ENCODE measurements at places on chromosomes 12 and 14.
A peak's percentile ranks its signal among the peaks of the same experiment; 100 is the strongest.

DNA sequence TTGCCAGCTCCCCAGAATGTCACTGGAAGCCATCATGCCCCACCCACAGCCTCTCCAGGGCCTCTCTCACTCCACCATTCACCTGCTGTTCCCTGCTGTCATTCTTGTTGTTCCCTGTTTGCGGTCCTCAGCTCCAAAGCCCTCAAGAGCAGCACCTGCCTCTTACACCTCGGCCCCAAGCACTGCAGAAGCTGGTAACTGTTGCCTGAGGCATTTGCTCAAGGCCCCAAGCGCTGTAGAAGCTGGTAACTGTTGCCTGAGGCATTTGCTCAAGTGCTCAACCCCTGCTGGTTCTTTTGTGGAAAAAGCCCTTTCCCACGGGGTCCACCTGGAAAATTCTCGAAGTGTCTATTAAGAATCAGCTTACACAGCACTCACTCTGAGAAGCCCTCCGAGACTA lies 78.0 kb downstream of the ARL6IP4 start:
- no peak for DNase-seq

- no peak for DNase-seq
Observed at GRCh38 chr12:56805355-56805754, 42.2 kb downstream of the HSD17B6 start.

GRCh38 chr14:58918066-58918738 lies 270.3 kb upstream of the DAAM1 start:
- no peak for DNase-seq

DNA sequence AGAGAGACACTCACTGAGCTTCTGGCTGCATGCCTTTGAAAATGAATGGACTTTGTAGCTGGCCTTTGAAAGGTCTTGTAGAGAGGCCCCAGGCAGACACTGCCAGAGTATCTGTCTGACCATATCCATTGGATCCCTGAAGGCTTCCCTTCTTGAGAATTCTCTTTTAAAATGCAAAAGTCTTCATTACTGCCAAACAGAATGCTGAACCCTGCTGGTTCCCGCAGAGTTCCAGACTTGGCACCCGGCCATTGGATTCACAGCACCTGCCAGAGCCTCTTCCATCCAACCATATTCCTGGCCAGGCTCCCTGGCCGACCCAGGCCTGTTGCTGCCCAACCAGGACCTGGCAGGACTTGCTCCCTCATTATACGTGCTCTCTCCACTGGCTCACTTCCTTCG lies 182.5 kb downstream of the GXYLT1 start:
- no peak for DNase-seq

DNA sequence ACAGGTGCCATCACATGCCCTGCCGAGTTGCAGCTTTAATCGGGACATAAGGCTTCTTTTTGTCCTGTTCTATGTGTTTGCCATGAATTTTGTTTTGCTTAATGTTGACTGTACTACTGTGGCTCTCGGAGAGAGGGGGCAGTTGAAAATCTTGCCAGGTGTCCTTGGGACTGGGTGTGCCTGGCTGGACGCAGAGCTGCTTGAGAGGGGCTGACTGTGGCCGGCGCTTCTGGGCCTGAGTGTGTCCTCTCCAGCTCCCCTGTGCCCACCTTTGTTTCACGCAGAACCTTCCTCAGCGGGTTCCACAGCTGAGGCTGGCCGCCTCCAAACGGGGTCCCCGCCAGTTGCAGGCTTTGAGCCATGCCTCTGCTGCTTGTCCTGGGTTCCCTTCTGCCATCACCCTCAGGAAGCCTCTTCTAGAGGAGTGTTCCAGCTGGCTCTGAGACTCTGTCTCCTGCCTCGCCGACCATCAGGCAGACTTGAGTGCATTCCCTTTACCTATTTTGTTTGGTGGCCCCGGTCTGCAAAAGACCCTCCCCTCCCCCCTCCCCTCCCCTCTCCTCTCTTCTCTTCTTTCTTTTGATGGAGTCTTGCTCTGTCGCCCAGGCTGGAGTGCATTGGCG lies 49.7 kb downstream of the DDX51 start:
- no peak for DNase-seq

DNA sequence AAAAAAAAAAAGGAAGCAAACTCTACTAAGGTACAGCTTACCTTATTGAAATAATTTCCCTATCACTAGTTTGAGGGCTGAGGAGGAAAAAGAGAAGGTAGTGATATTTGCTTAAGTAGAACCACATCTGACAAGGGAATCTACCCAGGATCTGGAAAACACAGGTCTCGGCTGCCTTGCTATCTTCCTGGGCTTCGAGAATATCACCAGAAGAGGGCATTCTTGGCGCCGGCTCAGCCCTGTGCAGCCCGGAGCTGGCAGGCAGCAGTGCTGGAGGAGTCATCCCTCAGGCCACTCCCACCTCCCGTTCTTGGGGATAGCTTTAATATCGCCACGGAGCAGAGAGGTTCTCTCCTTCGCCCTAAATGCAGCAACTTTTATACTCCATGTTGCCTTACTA lies 1181.2 kb downstream of the VRK1 start:
- peak; percentile 63 for DNase-seq

- DNase-seq, result no peak
Observed at GRCh38 chr12:94805749-94806529, 155.6 kb upstream of the TMCC3 start.

DNA sequence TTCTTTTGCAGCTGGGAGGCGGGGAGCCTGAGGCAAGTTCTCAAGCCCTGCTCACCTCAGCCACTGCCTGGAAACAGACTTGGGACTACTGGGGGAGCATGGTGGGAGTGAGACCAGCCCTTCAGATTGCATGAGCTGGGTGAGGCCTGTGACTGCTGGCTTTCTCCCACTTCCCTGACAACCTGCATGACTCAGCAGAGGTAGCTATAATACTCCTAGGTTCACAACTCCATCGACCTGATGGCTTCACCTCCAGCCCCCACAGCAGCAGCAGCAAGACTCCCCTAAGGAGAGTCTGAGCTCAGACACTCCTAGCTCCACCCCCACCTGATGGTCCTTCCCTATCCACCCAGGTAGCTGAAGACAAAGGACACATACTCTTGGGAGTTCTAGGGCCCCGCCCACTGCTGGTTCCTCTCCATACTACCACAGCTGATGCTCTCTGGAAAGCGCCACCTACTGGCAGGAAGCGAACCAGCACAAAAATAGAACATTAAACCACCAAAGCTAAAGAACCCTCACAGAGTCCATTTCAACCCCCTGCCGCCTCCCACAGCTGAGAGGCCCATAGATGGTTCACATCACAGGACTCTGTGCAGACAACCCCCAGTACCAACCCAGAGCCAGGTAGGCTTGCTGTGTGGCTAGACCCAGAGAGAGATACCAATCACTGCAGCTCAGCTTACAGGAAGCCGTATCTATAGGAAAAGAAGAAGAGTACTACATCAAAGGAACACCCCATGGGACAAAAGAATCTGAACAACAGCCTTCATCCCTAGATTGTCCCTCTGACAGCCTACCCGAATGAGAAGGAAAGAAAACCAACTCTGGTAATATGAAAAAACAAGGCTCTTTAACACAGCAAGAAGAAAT lies 68.7 kb downstream of the RPAP3 start:
- peak; percentile 19 for DNase-seq

GRCh38 chr12:27176765-27177164 lies 67.3 kb upstream of the STK38L start:
- peak; percentile 22 for DNase-seq

DNA sequence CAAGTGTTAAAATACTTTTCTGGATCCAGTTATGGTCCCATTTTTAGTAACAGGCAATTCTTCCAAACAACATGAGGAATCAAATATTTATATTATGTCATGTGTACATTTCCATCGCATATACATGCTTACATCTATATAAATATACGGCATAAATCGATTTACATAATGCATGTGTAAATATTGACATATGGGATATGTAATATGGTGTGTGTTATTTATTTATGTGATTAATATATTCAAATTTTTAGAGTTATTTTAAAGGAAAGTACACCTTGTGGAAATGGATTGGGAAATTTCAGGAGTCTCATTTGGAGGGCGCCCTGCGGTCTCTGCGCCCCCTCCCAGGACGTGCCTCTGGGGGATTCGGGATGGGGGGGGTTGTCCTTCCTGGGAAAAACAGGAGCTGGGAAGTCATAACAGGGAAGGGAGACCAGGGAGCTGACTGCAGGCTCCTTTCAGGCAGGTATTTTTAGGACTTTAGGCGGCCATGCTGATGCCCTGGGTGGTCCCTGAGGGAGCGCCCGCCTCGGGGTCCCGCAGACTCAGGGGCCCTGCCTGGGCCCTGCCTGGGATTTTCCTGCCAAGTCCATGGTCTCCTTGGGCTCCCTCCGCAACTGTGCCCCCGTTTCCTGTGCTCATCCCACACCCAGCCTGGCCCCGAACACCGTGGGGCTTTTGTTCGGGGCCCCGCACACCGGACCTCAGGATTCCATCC lies 82.7 kb upstream of the SFSWAP start:
- no peak for DNase-seq

GRCh38 chr12:2355198-2355597 lies 302.4 kb downstream of the CACNA1C start:
- no peak for DNase-seq

GRCh38 chr14:94374749-94375260 lies 13.6 kb downstream of the SERPINA1 start:
- no peak for DNase-seq

DNA sequence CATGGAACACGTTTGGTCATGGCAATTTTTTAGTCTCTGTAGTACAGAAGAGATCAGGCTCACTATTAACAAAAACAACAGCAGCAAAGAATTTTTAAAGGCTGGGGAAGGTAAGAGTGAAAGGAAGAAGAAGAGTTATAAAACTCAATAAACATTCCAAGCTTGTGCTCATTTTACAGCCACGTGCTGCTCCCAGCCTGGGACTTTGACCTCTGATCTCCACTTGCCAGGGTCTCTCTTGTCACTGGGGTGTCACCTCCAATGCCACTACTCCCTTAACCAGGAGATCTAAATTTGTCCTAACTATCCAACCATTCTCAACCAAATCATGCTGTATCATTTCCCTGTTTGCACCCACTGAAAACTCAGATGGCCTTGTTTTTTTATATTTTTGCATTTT lies 605.1 kb downstream of the VRK1 start:
- DNase-seq, result no peak

- DNase-seq, result no peak
Observed at GRCh38 chr12:107448198-107448597, 237.4 kb upstream of the PWP1 start.

DNA sequence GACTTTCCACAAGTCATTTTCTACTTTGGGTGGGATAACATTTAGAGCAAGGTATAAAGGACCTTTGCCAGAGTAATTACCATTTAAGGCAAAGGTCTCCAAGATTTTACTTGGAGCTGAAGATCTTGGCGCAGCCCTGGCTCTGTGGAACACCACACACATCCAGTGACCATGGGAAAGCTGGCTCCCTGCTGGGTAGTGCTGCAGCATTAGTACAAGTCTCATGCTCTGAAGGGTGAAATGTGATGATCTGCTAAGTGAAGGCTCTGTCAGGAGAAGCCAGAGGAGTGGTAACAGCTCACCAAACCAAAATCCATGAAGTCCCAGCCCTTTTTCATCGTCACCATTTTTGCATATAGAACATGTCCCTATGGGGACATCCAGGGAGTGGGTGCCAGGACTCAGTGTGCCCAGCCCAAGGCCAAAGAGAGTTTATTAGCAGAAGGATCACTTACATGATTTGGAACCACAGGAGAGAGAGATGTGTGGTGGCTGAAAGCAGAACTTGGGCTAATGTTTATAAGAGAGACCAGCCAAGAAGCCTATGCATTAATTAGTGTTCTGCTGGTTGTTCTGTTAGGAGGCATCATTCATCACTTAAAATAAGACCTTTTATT lies 110.7 kb downstream of the SLC38A6 start:
- DNase-seq, result no peak

GRCh38 chr14:68564826-68565759 lies 227.8 kb downstream of the ZFP36L1 start:
- DNase-seq, result no peak

DNA sequence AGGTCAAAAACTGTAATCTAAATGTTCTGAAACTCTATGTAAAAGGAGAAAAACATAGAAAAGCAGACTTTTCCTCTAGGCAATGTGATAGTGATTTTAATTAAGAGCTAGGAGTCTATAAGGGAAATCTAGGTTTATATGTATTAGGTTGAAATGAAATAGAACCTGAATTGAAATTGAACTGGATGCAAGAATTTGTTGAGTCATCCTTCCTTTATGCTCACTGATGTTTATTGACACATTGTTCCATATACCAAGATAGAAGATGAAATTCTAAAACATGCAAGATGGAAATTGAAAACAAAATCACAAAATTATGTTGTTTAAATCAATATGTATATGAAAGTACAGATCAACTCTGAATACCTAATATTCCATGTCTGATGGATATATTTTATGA lies 170.4 kb upstream of the FLRT2 start:
- DNase-seq, result no peak

DNA sequence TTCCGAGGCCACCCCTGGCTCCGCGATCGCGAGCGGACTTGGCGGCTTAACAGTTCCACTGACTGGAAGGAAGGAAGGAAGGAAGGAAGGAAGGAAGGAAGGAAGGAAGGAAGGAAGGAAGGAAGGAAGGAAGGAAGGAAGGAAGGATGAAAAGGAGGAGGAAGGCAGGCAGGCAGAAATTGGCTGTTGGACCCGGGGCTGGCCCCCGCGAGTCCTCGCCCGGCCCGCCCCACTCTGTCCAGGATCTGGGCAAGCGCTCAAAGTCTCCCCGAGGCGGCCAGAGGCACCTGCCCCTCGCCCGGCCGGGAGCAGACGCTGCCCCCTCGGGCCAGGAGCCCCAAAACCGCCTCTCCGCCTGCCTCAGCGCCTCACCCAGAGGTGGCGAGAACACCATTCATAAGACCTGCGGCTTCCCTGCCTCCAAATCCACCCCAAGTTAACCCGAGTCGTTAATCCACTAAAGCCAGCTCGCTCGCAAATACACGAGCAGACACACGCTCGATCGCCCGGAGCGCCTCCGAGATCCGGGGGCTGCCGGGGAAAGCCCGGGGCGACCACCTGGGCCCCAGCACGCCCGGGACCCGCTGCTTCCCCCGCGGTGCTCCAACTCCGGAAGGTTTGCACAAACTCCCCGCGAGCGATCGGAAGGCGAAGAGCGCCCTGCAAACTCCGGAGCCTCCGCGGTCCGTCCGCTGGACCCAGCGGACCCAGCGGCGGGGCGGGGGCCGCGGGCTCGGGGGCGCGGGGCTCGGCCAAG lies 844 bp downstream of the DPF3 start:
- peak; percentile 12 for DNase-seq

DNA sequence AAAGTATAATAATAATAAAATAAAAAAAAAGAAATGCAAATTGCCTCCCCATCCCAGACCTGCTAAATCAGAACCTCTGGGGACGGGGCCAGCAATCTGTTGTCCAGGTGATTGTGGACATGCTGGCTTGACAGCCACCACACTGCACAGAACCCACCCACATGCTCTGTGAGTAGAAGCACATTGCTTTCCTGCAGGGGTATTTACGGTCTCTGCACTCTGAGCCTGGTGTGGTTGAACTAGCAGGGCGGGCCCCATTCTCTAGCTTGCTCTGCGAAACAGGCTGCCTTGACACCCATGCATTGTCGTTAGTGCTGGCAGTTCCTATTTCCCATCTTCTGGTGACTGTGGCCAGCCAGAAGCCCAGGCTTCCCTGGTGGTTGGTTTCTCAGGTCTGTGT lies 24.5 kb downstream of the PRMT8 start:
- DNase-seq, result no peak

GRCh38 chr12:121456551-121456950 lies 56.6 kb downstream of the RNF34 start:
- DNase-seq, result no peak
